ENCODE measurements at places on chromosomes 4 and X.

- DNase-seq, result no peak
Observed at GRCh38 chrX:133921764-133922389, 63.5 kb downstream of the GPC3 start.

DNA sequence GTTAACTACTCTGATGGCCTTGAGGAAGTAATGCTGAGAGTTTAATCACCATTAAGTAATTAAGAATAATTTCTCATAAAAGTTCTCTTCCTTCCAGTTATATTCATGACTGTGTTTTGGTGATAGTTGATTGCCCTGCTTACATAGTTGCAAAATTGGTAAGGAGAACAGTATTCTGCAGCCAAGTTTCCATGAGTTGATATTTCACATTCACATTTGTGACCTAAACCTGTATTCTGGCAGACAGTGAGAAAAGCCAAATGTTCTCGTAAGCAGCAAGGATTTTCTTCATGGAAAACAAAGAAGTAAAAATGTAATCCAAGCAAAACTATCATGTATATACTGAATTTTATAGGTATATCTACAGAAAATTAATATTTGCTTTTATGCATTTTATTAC lies 187.8 kb upstream of the NUDT6 start:
- DNase-seq, result no peak

DNA sequence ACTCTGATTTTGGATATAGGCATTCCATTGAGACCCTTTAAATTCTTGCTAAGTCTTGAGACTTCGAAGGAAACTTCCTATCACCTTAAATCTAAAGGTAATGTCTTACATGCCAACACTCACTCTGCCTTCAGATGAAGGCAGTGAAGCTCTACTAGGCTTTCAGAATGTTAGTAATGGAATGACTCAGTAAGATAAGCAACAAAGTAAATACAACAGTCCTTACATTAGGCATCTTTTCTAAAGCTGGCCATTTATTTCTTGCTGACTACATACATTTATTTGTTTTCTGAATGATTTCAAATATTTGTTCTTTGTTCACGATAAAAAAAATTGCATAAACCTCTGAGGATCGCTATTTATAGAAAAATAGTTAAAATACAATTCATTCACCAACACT lies 43.5 kb downstream of the ASIC5 start:
- no peak for DNase-seq

DNA sequence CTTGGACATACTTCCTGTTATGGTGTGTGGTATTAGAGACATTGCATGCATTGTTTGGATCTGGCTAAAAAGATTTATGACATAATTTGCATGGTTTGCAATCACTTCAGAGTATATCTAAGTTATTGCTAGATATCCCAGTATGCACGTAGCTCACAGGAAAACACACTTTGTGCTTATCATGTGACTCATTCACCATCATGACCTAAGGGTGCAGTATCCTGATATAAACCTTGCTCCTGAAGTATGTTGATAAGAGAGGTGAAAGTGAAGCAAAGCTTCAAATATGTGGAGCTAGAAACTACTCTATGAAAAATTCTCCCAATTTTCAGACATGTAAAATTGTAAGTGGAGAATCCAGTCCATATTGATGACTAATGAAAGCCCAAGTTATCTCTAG lies 46.9 kb upstream of the GRXCR1 start:
- no peak for DNase-seq

DNA sequence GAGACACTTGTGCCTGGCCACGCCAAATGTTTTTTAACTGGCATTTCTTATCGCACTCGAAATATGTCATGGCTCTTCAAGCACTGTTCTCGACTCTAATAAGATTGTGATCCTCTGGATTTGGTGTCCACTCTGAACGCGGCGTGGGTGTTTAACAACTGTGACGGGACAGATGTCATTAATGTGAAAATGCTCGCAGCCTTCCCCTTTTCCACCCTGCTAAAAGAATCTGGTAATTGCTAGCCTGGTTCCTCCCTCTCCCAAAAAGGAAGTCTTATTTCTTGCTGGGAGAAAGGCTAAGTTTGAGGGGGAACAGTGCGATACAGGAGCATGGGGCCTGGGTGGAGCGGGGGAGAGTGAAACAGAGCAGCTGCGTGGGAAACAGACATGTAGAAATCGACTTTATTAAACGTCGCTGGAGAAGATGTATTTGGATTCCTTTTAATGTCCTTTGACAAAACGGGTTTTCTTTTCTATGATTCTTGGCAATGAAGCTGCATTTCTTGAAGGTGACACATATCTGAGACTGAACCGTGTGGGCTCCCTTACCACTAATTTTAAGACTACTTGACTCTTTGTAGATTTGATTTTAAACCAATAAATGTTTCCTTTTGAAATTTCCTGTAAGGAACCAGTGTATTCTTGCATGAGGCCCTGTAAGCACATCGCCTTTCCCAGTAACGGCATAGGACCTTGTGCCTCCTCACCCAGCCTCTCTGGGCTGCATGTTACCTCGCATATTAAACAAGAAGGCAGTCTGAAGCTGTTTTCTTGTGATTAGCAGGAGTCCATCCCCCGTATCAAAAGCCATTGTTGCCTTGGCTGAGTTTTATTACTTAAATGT lies 17.8 kb downstream of the TBC1D1 start:
- DNase-seq, result no peak
